Tracheal epithelial cell (primary cell): ENCODE measurements at places on chromosomes 3 and 15. TPM values are rescaled to one million over a fixed set of nuclear protein-coding genes. Genes with fewer than 3 reads are reported as not detected.

HHLA2 gene
- total RNA-seq, result not detected in 2 replicates

KAT2B gene
- 3.4 and 7.2 TPM in 2 replicates for total RNA-seq

OXSR1 gene
- 59.5 and 75.7 TPM in 2 replicates for total RNA-seq

CRYGS gene
- total RNA-seq, result 0.43 and 0.48 TPM in 2 replicates

PRKCI gene
- 67.4 and 81.2 TPM in 2 replicates for total RNA-seq

SH2D7 gene
- not detected in 2 replicates for total RNA-seq

RASGRP1 gene
- total RNA-seq, result under 0.01 and 2.7 TPM in 2 replicates

OCA2 gene
- total RNA-seq, result 0.21 and 0.72 TPM in 2 replicates

CSPG4 gene
- 2.1 and 22.7 TPM in 2 replicates for total RNA-seq

KNL1 gene
- total RNA-seq, result 1.1 and 2.2 TPM in 2 replicates

CTXND1 gene
- total RNA-seq, result not detected in 2 replicates

THBS1 gene
- total RNA-seq, result 87.6 and 1,188 TPM in 2 replicates

SLC30A4 gene
- 1.7 and 2.9 TPM in 2 replicates for total RNA-seq

TMEM158 gene
- 1.5 and 8.4 TPM in 2 replicates for total RNA-seq

LRTM1 gene
- not detected in 2 replicates for total RNA-seq

GNAT1 gene
- 0.43 TPM in 1 of 2 replicates, not detected in the other for total RNA-seq

ZNF774 gene
- total RNA-seq, result 3.4 and 3.6 TPM in 2 replicates

TMC3 gene
- total RNA-seq, result not detected in 2 replicates

KCNAB1 gene
- total RNA-seq, result 0.21 and 0.24 TPM in 2 replicates

CTXN2 gene
- not detected in 2 replicates for total RNA-seq

CILP gene
- total RNA-seq, result under 0.01 TPM in 1 of 2 replicates, not detected in the other

OR5K2 gene
- not detected in 2 replicates for total RNA-seq

SLITRK3 gene
- total RNA-seq, result not detected in 2 replicates

MNS1 gene
- total RNA-seq, result 0.21 and 0.48 TPM in 2 replicates

PIERCE2 gene
- 1.7 and 4.9 TPM in 2 replicates for total RNA-seq

GOLGA6L25 gene
- total RNA-seq, result not detected in 2 replicates

HPS3 gene
- 19.4 and 19.5 TPM in 2 replicates for total RNA-seq

RAB27A gene
- 1.7 and 3.8 TPM in 2 replicates for total RNA-seq

CFAP20DC gene
- total RNA-seq, result 7.7 and 12.8 TPM in 2 replicates

RBSN gene
- 18.8 and 23.2 TPM in 2 replicates for total RNA-seq

IL1RAP gene
- 42.4 and 43.1 TPM in 2 replicates for total RNA-seq

LDHAL6B gene
- total RNA-seq, result not detected in 2 replicates
